A549 (cell line): ENCODE measurements at places on chromosomes 16 and 17.

DNA sequence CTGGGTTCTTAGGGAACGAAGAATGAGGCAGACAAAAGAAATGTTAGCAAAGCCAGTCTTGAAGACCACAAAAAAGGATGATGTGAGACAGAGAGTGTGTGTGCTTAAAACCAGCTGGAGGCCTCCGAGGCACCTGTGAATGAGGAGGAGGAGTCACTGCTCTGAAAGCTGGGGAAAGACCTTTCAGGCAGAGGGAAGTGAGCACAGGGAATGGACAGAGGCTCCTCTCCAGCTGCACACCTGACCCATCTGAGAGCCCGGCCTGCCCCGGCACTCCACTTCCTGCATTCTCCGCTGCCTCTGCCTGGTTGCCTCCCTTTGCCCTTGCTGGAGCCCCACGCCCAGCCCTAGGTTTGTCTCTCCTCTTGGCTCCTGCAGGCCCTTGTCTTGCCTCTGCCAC lies 55.2 kb upstream of the SREBF1 start:
- no peak for DNase-seq

DNA sequence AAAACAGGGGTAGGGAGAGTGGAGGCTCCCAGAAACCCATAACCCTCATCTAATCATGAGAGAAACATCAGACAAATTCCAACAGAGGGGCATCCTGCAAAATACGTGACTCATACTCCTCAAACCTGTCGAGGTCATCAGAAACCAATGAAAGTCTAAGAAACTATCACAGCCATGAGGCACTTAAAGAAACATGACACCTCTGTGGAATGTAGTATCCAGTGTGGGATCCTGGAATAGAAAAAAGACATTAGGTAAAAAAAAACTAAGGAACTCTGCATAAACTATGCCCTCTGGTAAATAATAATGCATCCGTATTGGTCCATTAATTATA lies 16.4 kb downstream of the CDH5 start:
- DNase-seq, result peak; percentile 74

GRCh38 chr17:14748036-14748710 lies 447.3 kb downstream of the HS3ST3B1 start:
- no peak for DNase-seq

DNA sequence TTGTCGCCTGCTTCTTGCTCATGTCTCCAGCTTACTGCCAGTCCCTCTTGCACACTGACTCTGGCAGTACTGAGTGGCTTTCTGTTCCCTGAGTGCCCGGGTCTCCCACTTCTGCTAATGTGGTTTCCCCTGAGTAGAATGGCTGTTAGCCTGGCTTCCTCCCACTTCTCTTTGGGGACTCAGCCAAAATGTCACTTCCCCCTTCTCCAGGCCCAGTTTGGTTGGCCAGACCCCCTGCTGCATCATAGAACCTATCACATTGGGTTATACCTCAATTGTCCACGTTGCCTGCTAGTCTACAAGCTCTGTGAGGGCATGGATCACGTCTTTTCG lies 304.4 kb downstream of the HS3ST3B1 start:
- DNase-seq, result no peak

DNA sequence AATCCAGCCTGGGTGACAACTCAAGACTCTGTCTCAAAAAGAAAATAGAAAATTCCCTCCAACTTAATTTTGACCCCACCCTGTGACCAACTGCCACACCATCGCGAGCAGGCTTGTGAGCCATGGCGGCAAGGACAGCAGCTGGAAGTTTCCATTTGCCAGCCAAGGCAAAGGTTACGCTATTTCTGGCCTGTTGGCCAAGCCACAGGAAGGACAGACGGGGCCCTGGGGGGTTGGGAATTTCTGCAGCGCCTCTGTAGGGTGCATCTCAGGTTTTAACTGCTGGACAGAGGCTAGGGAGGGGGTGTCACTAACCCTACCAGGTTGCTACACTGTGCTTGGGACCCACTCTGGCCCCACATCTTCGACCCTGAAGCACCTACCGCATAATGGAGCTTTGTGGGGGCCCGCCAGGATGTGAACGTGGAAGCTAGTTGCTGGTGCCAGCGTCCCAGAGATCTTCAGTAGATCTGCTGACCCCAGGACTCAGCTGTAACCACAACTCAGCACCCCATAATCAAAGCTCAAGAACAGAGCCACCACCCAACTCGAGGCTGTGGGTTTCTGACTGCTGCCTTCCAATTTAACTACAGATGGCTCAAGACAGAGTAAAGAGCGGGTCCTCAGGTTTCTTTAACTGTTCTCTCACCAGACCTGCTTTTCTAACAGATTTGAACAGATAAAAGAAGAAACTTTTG lies 10.9 kb downstream of the KIFC3 start:
- no peak for DNase-seq
